ENCODE measurements at places on chromosomes 12 and 14.

- no peak for DNase-seq
- no peak overlapping the region for H3K4me3 ChIP-seq
Observed at GRCh38 chr12:124509676-124510300, 57.6 kb downstream of the NCOR2 start.

GRCh38 chr12:40992674-40993073 is 195.4 kb upstream of the PDZRN4 start:
- H3K27ac ChIP-seq = no peak overlapping the region
- no peaks in the 10 kb centered on the region for H3K27me3 ChIP-seq
- no peak overlapping the region for H3K4me3 ChIP-seq
- no peak for DNase-seq

DNA sequence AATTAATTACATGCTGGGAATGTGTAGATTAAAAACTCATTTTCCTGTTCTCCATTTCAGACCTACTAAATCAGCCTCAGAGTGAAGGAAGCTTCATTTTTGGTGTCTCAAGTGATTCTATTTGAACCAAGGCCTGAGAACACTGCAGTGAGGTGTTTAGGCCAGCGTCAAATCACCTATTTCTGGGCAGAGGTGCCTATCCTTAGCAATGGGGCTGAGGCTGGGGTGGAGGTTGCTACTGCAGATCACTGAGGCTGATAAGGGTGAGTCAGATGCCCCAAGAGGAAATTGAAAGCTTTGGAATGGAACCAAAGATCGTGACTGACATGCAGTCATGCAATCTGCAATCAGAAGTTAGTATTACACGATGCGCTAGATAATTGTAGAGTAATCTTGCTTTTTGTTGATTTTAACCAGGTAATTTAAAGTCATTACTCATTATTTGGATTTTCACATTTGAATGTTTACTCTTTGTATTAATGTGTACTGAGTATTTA is 4.4 kb downstream of the TXNRD1 start:
- peaks cover 13% of the 10 kb centered on the region for H3K4me1 ChIP-seq
- H3K4me3 ChIP-seq = no peak overlapping the region
- H3K27me3 ChIP-seq = no peaks in the 10 kb centered on the region
- no peaks in the 10 kb centered on the region for H3K36me3 ChIP-seq
- DNase-seq = peak; percentile 71
- no peak overlapping the region for H3K27ac ChIP-seq

DNA sequence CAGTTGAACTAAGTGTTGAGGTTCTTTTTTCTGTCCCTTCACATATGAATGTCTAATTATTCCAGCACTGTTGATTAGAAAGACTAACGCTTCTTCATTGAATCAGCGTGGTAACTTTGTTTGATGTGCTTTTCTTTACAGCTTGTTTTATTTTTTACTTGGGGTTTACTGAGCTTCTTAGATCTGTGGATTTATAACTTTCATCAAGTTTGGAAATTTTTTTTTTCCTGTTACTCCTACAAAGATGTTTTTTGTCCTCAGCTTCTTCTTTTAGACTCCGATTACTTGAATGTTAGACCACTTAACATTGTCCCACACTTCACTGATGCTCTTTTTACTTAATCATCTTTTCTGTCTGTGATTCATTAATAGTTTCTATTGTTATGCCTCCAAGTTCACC is 31.5 kb downstream of the NTN4 start:
- H3K36me3 ChIP-seq = no peaks in the 10 kb centered on the region
- no peaks in the 10 kb centered on the region for H3K4me1 ChIP-seq
- no peak overlapping the region for H3K27ac ChIP-seq

- no peaks in the 10 kb centered on the region for H3K27me3 ChIP-seq
- H3K4me1 ChIP-seq = no peaks in the 10 kb centered on the region
- H3K36me3 ChIP-seq = no peaks in the 10 kb centered on the region
Observed at GRCh38 chr12:32296567-32296966, 102.8 kb upstream of the FGD4 start.
